ENCODE measurements at places on chromosomes 3 and 15. TPM values are rescaled to one million over a fixed set of nuclear protein-coding genes. Genes with fewer than 3 reads are reported as not detected.

Gene VIPR1
- total RNA-seq: 1.7 TPM

Gene A4GNT
- total RNA-seq: not detected

Gene ILDR1
- total RNA-seq: not detected

Gene FHIT
- total RNA-seq: 0.51 TPM

Gene SMCO1
- not detected for total RNA-seq

Gene XYLB
- 4.9 TPM for total RNA-seq

Gene ISG20
- total RNA-seq: 33.0 TPM

Gene SLC22A14
- 0.05 TPM for total RNA-seq

Gene VPS13C
- total RNA-seq: 10.9 TPM

Gene LRRC49
- total RNA-seq: 3.8 TPM

Gene THAP10
- 4.1 TPM for total RNA-seq

Gene GHRL
- not detected for total RNA-seq

Gene UBE2Q2
- 35.5 TPM for total RNA-seq

Gene SCN11A
- not detected for total RNA-seq

Gene MAPK6
- total RNA-seq: 71.1 TPM

Gene IQCF2
- total RNA-seq: not detected

Gene EFCC1
- total RNA-seq: not detected

Gene OSTN
- total RNA-seq: not detected

Gene PLCB2
- total RNA-seq: 1.0 TPM

Gene GPR62
- total RNA-seq: not detected

Gene PAQR9
- 2.2 TPM for total RNA-seq

Gene SCG5
- 2.0 TPM for total RNA-seq

Gene KLHDC8B
- total RNA-seq: 3.2 TPM

Gene PYGO1
- total RNA-seq: 7.7 TPM

Gene NUP210
- total RNA-seq: 40.0 TPM

Gene C2CD4A
- 0.10 TPM for total RNA-seq

Gene PIGZ
- total RNA-seq: 1.3 TPM

Gene RAD51
- 20.1 TPM for total RNA-seq

Gene TNNC1
- total RNA-seq: 1.2 TPM

Gene RYR3
- total RNA-seq: 0.07 TPM

Gene LAMB2
- total RNA-seq: 94.6 TPM

Gene SEMA5B
- total RNA-seq: 0.32 TPM

Gene IGSF10
- 0.30 TPM for total RNA-seq

Gene TMA7
- 267 TPM for total RNA-seq

Gene EDC3
- 21.2 TPM for total RNA-seq

Gene EPHA6
- total RNA-seq: 0.14 TPM

Gene ALAS1
- 43.7 TPM for total RNA-seq

Gene C3orf49
- not detected for total RNA-seq
